Muscle of arm (tissue), 14 donors: ENCODE measurements at places on chromosomes 12 and 14. TPM values are rescaled to one million over a fixed set of nuclear protein-coding genes. Genes with fewer than 3 reads are reported as not detected.

DNA sequence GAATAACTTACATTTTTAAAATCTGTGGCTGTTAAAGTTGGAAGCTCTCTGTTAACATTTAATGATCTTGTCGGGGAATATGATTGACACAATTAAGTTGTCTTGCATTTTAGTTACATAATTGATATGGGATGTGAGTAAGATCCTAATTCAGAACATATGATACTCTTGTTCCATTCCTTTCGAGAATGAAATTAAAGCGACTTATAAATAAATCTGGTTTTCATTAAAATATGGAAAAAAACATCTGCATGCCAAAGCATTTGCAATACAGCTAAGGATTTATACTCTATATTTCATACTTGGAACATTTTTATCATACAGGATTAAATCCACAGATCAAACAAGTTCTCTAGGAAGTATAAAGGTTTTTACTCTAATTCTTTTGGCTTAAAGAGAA lies 52.0 kb downstream of the SLC38A6 start:
- peak; percentile 66 for DNase-seq

GRCh38 chr14:37658156-37658555 lies 62.7 kb downstream of the TTC6 start:
- no peak for DNase-seq

DNA sequence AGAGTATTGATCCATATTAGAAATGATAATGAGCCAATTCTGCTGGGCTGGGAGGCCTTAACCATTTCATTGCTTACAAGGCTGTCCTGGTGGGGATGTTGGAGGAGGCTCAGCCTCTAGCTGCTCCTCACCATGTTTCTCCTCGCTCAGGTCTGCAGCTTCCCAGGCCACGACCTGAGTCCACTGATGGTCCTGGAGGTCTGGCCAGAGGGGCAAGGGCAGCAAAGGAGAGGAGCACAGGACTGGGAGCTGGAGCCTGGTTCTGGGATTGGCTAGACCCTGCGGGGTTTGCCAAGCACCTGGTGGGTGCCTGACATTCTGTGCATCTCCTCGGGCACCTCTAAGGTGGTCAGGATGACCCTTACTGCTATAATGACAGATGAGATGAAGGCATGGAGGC lies 92.6 kb downstream of the KIF26A start:
- DNase-seq: no peak

DNA sequence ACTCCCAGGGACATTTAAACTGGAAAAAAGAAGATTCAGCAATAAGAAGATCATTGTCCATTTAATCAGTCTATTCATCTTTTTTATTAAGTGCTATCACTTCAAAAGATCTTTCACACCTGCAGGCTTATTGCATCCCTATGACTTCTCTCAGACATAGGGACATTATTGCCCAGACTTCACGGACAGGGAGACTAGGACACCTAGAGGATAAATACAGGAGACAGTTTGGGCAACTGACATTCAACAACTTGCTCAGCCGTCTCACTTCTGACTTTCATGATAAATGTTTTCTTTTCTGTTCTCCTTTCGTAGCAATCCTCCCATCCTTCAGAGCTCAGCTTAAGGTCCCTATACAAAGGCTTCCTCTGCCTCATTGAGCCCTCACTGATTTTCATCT lies 84.3 kb downstream of the TMEM30B start:
- DNase-seq: no peak

- no peak for DNase-seq
Observed at GRCh38 chr12:98725476-98726247, 80.6 kb downstream of the APAF1 start.

GRCh38 chr12:85029456-85029855 lies 6.6 kb downstream of the TSPAN19 start:
- DNase-seq: peak; percentile 15

DNA sequence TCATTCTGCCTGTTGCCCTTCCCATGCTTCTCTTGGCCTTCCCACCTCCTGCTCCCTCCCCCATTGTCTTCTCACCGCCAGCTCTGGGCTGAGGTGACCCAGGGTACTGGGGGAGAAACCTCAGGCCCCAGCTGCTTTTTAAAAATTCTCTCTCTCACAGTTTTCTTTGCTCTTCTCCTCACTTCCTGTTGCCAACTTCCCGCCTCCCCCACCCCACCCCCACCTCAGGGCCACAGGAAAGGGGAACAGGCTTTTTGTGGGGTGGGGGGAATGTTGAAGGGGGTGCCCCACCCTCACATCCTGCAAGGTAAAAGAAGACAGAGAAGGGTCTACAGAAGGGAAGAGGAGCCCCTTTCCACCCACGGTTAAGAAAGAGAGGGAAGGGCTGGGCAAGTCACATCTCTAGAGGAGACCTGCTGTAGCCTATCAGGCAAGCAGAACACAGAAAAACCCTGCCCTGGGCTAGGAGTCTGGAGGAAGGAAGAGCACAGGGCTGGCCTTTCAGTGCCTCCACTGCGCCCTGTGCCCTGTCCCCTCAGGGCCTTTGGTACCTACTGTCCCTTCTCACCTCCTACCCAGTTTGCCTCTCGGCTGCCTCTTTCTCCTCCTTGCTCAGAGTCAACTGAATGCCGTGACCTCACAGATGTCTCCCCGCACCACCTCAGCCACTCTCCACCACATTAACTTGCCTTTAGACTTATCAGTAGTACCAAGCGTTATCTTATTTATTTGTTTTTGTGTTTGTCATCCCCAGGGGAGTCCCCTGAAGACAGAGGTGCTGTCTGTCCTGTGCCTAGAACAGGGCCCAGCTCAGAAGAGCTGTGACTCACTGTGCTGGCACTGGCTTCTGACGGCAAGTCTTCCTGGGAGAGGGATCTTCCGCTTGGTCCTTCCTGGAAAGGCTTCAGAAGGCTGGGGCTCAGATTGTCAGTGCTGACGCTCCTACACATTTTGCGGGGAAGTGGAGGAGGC lies 1.7 kb downstream of the ARHGAP9 start:
- DNase-seq: no peak

RITA1 gene
- 10.3 TPM for polyA plus RNA-seq

AKAP3 gene
- polyA plus RNA-seq: not detected
